Stimulated activated naive CD8-positive, alpha-beta T cell treated with anti-CD3 and anti-CD28 coated beads, Interleukin-15, amount 100 ng/mL, for 72 hours (primary cell): ENCODE measurements at places on chromosomes 12 and 14.

GRCh38 chr12:77928078-77928477 lies 97.4 kb downstream of the NAV3 start:
- DNase-seq, result no peak

DNA sequence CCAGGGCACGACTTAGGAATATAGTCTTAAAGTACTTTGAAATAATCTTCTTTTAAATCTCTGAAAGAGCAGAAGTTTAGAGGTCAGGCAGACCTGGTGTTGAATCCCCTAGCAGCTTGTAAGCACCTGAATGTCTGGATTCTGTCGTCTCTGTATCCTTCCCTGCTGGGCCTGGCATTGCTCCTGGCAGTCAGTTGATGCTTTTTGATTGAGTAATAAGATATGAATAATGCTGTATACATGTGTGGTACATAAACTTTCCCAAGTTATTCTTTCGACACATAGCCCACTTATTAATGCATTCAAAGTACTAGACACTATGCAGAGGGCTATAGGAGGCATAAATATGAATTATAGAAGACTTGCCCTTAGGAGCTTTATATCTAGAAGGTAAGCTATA lies 31.4 kb downstream of the EVL start:
- no peak for DNase-seq

- DNase-seq, result no peak
Measured at GRCh38 chr14:59844186-59844812, 26.3 kb downstream of the RTN1 start.

DNA sequence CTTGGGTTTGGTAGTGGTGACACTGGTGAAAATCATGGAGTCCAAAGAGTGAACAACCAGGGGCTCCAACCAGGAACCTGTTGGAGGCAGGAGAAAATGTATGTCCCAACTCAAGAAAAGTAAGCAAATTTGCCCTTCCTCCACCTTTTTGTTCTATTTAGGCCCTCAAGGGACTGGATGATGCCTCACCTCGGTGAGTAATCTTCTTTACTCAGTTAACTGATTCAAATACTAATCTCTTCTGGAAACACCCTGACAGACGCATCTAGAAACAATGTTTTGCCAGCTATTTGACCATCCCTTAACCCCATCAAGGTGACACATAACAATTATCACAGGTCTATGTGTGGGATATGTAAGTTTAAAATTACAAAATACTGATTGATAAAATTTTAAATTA lies 272.4 kb upstream of the FOXG1 start:
- no peak for DNase-seq

DNA sequence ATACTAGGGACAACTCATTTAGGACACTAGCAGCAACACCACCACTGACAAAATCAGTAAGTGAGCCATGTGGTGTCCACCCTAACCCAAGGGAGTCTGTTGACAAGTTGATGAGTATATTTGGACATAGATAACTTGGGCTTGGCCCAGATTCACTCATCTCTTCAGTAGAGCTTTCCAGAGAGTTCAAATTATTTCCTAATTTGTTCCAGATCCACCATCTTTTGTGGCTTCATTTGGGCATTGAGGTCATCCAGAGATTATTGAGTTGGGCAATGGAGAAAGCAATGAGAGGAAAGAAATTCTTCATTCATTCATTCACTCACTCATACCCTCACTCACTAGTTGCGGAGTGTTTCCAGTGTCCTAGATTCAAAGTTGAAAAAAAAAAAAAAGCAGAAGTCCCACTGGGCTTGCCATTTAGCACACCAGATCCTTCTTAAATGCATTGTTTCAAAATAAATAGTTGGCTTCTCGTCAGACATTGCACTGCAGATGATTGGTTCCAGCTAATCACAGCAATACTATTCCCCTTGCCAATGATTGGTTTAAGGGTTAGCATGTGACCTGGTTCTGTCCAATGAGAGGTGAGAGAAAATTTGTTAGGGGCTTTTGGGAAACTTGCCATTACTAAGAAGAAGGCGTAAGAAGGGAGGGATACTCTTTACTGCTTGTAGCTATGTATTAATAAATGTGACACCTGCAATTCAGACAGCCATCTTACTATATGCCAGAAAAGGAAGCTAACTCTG lies 31.8 kb upstream of the WSCD2 start:
- DNase-seq, result no peak

GRCh38 chr12:114547636-114548035 lies 136.3 kb downstream of the TBX3 start:
- no peak for DNase-seq

GRCh38 chr12:78820946-78821345 lies 43.6 kb upstream of the SYT1 start:
- DNase-seq, result no peak

GRCh38 chr12:2877953-2878732 lies 1.1 kb downstream of the RHNO1 start:
- DNase-seq, result no peak

DNA sequence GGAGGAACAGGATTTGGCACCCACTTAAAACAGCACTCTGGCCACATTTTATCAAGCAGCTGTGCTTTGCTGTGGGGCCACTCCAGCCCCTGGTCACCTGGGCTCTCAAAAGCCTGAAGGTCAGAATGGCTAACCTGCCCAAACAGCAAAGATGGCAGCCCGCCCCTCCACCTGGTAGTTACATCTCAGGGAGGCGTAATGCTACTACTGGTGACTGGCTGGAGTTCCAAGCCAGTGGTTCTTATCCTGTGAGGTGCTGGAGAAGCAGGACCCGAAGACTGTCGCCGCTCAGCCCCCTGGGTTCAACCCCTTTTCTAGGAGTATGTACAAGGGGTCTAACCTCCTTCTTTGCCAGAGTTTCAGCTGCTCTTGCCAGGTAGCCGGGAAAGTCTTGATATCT lies 467.4 kb upstream of the FOXG1 start:
- DNase-seq, result no peak

DNA sequence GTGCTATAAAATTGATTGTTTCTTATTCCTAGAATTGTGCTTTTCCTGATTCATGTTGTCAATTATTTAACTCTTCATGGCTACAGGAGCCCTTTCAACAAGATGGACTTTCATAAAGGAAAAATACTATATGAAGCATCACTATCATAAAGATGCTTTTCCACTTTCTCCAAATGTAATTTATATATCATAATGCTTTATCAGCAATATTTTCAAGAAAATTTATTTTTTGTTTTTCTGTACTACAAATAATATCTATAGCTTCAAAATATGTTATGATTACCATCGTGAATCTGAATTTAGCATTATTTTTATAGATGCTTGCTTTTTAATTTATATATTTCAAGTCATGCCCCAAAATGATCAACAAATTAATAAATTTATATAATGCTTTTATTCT lies 873.5 kb upstream of the LRFN5 start:
- DNase-seq, result no peak

GRCh38 chr12:73125148-73125547 lies 853.0 kb downstream of the TRHDE start:
- no peak for DNase-seq

- DNase-seq, result no peak
Measured at GRCh38 chr12:66920205-66920604, 241.3 kb upstream of the GRIP1 start.

DNA sequence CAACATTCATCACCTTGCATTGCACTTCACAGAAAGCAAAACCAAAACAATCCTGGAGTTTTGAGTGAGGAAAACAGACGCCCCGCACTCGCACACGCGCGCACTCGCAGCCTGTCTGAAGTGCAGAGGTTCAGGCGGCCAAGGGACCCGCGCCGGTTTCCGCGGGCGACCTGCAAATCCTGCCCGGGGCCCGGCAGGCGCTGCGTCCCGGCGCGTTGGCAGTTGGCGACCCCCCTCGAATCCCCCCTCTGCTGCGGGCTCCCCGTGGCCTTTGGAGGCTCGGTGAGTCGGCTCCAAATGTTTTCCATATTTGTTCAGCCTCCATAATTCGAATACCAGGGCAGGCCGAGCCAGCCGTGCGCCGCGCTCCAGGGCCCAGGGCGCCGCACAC lies at the start of gene SSPN:
TSS of gene SSPN (plus strand) at position 324 of the 391 bp plus-strand sequence. CDS start 100 bp downstream, outside the sequence.
- peak; percentile 8 for DNase-seq

DNA sequence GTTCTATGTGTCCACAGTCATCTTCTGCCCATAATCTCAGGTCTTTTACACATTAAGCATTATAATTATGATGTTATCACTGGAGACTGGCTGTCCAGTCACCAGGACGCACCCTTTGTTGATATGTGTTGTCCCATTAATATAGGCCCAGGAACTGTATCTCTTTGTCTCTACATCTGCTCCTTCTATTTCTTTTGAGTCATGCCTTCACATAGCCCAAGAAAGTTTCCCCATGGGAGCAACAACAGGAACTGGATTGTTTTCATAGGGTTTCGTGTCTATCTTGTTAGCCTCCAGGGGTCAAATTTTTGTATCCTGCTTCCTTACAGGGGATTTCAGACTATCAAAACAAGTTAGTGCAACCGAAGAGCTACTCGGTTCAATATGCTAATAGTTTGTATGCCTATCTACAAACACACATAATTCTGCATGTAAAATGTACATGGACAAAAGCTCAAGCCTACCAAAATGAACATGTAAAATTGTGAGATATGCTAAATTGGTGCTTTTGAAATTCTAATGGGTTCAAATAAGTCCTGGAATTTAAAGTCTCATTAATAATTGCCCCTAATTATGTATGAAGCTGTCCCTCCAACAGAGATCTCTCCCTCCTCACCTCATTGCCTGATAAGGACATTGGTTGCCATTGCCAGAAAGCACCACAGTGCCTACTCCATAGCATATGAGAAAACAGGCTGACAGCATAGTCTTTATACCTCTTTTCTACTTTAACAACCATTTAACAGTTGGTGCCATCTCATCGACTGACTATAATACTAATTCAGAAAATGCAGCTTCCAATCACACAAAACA lies 99.8 kb upstream of the DIO2 start:
- DNase-seq, result no peak

- DNase-seq, result no peak
Measured at GRCh38 chr14:36130186-36130585, 46.3 kb downstream of the PTCSC3 start.

DNA sequence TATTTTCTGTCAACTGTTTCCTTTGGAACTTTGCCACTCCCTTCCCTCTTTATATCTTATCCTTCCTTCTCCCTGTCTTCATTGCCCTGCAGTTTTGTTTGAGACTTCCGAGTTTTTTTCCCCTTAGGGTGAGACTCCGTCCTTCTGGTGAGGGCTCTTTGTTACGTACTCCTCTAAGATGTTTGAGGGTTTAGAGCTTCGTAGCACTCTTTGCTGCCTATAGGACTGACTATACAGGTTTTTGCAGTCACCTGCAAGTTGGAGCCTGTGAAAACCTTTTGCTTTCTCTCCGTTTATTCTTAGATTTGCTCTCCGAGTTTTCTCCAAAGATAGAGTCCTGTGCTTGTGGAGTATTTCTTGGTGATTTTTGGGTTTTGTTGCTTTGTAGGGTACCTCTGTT lies 41.7 kb upstream of the MYRFL start:
- no peak for DNase-seq

GRCh38 chr14:92680781-92681650 lies 67.4 kb downstream of the LGMN start:
- peak; percentile 80 for DNase-seq

DNA sequence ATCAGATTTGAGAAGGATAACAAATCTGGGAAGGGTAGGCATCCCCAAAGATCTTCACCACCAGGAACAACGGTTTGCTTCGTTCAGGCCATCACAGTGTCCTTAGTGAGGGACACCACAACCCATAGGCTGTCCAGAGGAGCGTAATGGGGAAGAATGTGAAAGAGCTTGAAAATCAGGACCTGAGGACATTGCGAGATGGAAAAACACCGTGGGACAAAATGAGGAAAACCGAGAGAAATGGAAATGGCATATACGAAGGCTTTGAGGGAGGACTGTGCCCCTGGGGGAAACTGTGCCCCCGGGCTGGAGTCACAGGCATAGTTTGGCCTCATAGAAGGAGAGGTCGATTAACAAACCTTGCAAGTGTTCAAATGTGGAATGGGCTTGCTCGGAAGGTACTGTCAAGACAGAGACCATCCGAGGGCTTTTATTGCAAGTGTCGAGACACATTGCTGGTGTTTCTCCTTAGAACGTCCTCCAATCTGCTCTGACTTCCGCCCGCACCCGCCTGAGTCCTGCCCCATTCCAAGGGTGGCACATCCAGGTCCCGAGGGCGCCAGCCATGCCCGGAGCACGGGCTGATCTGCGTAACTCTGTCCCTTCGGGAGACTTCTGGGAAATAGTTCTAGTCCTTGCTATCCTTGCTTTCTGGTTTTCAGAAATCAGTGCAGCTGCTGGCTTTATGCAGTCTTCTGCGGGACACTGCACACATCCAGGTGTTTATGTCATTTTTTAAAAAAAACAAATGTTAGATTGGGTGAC lies 885 bp upstream of the PALS1 start:
- DNase-seq, result peak; percentile 24

DNA sequence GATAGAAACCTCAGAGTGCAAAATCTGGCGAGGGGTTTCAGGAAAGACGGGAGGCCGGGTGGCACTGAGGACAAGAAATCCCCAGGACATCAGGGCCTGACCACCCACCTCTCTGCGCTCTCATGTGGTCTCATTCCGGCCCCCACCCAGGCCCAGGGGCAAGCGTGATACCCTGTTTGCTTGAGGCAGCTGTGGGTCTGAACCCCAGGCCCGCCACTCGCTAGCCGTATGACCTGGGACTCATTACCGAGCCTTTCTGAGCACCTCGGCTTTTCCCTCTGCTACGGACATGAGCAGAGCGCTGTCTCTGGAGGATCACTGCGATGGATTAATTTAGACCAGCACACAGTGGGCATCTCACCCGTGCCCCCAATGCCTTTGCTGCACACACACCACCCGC lies 25.5 kb upstream of the BCDIN3D start:
- DNase-seq, result no peak

GRCh38 chr12:49388682-49389386 lies 21.6 kb downstream of the SPATS2 start:
- DNase-seq, result peak; percentile 64

DNA sequence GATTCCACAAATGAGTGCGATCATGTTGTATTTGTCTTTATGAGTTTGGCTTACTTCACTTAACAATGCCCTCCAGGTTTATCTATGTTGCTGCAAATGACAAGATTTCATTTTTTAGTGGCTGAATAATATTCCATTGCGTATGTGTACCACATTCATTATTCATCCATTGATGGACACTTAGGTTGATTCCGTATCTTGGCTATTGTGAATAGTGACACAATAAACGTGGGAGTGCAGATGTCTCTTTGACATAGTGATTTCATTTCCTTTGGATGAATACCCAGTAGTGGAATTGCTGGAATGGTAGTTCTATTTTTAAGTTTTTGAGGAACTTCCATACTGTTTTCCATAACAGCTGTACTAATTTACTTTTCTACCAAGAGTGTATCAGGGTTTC lies 23.5 kb downstream of the AKAP6 start:
- DNase-seq, result no peak

- DNase-seq, result no peak
Measured at GRCh38 chr12:11651785-11652184, 2.3 kb downstream of the ETV6 start.

GRCh38 chr12:6996040-6996441 lies 22.2 kb downstream of the LPCAT3 start:
- no peak for DNase-seq
